ENCODE measurements at places on chromosomes 12 and 14.

DNA sequence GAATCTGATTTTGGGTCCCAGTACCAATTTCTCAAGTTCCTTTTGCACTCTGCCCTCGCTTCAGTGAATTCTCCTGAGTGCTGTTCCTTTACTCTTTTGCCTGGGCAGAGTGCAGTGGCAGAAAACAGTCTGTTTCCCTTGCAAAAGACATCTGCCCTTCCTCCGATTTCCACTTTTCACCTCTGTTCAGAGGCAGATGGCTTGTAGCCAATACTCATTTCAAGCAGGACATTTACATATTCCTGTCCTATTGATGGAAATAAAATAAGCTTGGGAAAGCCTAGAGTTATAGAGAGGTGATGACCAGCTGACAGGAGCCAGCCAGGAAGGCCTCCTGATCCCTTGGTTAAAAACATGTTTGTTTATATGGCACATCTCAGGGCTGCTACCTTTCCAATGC, 111.0 kb downstream of the SLC8A3 start:
- DNase-seq: no peak

DNA sequence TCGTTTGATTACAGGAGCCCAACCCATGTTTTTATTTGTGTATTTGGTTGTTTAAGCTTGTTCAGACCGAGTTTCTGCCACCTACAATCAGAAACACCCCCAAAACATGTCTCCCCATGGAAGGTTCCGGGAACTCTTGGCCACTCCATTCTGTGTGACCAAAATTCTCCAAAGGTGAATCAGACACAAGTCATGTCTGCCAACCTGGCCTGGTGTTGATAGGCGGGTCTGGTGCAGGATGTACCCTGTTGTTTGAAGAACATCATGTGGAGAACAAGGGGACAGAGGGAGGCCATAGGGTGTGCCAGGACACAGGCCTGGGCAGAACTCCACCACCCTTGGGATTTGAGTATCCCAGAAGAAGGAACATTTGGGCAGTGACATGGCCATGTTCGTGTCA, 147.1 kb upstream of the MYL2 start:
- no peak for DNase-seq

GRCh38 chr12:44749566-44749965, 126.5 kb downstream of the NELL2 start:
- DNase-seq: no peak

DNA sequence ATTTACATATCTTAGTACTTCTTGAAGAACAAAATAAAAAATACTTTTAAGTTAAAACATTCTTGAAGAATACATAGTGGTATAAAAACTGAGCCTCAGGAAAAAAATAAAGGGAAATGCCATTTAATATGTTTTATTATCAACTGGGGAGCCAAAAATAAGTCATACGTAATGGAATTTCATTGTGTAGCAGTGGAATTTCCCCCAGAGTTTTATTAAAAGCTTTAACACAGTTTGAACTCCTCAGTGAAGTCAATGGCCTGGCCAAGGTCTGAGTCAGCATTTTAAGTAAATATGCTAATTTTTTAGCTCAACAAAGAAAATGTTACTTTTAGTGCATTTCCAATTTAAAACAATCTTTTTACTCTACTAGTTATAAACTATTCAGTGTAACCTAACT, 350.1 kb upstream of the ATP2B1 start:
- peak; percentile 86 for DNase-seq

GRCh38 chr12:31220633-31221550, 105.1 kb downstream of the SINHCAF start:
- DNase-seq: peak; percentile 8

- no peak for DNase-seq
Observed at GRCh38 chr14:49545716-49546115, 40.5 kb downstream of the RPS29 start.

DNA sequence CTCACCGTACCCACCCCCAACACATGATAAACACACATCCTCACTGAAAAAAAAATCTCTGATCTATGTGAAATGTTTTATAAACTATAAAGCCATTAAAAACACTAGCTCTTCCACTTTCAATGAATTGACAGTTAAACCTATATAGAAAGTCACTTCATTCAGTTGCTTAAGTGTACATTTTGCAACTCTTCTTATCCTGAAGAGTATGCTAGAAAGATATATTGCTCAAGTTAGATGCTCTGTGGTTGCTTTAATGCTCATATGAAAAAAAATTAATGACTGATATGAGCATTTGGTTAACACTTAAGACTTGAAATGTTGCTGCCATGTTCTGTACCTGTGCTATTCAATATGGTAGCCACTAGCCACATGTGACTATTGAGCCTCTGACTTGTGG, 21.0 kb upstream of the MIA2 start:
- no peak for DNase-seq

DNA sequence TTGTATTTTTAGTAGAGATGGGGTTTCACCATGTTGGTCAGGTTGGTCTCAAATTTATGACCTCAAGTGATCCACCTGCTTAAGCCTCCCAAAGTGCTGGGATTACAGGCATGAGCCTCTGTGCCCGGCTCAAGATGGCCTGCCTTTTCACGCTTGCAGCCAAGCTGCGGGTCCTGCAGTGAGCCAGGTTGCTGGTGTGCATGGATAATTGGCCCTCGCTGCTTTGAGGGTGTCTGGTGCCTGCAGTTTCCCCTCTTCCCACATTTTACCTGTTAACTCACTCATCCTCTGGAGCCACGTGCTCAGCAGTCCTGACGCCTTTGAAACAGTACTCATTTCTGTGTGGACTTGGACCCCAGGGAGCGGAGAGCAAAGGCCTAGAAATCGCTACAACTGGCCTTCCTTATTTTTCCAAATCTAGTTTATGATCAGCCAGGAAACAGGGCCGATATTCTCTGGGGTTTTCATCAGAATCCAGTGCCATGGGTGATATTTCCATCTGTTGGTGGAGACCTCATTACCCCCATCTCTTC, 42.2 kb downstream of the TPCN1 start:
- no peak for DNase-seq

- peak; percentile 64 for DNase-seq
Observed at GRCh38 chr12:90543841-90544240, 411.1 kb downstream of the CCER1 start.

DNA sequence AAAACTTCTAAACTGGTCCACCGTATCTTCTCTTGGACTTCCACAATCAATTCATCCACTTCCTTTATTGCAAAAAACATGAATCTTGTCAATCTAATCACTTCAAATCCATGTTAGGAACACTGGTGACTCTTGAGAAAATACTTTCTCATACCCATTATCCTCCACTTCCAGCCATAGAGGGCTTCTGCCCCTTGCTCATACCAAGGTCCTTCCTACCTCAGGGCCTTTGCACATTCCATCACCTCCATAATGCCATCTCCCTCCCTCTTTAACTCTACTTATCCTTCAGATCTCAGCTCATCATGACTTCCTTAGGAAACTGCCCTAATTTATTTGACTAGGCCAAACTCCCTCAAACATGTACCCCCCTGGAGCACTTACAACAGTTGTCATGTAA, 16.6 kb downstream of the STXBP6 start:
- DNase-seq: no peak

DNA sequence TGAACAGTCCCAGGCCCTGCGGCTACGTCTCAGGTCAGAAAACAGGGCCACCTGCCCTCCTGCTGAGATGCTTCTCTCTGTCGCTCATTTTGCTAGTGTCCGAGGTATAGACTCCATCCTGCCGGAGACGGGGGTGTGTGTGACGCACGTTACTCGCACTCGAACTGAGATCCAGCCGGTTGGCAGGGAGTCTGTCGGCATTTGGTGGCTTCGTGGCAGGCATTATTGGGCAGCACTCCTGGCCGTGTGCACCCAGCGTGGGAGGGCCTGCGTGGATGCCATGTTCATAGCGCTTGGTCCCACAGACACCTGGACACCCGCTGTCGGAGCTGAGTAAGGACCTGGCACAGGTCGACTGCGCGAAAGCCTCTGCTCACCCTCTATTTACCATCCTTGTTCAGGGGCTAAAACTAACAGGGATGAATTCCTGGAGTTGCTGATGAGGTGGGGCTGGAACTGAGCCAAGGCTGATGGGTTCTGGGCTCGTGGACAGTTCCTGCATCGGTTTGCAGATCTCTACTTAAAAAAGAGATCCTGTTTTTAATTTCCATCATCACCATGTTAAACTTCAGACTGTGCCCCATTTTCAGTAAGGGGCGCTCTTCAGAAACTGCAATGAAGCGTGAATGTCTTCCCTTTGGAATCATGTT, 28.6 kb downstream of the AACS start:
- DNase-seq: no peak

DNA sequence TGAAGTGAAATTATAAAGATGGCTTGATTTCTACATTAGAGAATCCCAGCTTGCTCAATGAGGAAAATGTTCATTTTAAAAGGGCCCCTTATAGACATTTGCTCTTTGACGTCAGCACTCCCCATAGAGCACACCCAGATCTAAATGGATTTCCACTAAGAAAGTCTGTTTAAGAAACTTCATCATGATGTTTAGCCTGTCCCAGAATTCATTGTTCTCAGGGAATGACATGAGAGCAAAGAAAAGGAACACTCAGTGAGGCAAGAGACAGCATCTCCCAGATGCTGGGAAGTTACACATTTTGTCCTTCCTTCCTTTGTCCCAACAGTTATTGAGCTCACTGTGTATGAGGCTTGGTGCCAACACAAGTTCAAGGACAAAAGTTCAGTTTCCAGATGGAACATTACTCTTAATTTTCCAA, 4.9 kb downstream of the PHLDA1 start:
- DNase-seq: peak; percentile 61

DNA sequence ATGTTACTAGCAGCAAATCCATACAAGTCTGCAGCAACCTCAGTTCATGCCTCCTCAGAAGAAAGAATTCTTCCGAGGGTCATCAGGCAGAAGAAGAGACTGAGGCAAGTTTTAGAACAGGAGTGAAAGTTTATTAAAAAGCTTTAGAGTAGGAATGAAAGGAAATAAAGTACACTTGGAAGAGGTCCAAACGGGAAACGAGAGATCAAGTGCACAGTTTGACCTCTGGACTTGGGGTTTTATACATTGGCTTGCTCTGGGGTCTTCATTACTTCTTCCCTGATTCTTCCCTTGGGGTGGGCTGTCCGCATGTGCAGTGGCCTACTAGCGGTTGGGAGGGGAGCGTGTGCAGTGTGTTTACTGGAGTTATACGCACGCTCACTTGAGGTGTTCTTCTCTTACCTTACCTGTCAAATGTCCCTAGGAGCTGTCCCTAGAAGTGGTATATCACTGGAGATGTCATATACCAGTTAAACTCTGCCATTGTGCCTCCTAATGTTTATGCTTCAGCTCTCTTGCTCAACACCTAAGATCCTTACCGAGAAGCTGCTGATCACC, 372.8 kb upstream of the KITLG start:
- no peak for DNase-seq

- no peak for DNase-seq
Observed at GRCh38 chr12:9163392-9163791, 44.8 kb downstream of the PZP start.

DNA sequence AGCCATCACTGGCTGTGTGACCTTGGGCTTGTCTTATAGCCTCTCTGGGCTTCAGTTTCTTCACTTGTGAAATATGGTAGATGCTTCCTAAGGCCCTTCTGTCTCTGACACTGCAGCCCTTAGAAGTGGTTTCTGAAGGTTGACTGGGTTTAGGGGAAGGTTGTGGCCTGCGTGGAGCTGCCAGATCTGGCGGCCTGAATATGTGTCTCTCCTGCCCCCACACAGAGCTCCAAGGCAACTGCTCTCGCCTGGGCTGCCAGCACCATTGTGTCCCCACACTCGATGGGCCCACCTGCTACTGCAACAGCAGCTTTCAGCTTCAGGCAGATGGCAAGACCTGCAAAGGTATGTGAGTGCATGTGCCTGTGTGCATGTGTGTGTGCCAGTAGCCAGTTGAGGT, 4.0 kb downstream of the LRP1-AS start:
- DNase-seq: no peak

- DNase-seq: peak; percentile 55
Observed at GRCh38 chr14:89509891-89510290, 92.9 kb upstream of the FOXN3 start.

DNA sequence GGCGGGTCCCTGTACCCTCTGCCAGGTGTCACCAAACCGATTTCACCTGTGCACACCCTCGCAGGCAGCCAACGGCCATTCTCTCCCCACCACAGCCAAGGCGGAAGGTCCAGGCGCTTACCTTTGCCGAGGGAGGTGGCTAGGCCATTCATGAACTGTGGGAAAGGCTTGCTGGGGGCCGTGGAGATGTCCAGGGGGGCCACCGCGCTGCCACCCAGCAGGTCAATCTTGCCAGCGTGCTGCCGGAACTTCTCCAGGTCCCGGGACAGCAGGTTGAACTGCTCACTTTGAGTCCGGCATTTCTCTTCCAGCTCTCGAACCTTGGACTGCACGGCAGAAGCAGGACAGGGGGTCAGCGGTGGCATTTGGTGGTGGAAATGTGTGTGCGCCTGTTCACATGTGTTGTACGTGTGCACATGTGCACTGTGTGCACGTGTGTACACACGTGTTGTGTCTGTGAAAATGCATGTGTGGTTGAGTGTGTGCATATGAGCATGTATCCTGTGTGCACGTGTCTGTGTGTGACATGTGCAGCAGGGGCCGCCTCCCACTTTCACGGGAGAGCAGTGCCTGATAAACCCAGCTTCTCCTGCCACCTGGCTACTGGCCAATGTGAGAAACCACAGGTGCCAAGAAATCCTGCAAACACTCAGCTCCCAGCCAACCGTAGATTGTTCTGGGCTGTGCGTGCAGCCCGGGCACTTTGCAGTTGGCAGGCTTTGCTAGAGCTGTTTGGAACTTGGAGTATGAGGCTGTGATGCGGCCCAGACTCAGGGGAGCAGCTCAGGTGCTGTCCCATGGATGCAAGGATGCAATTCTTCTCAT, 118.9 kb downstream of the PIWIL1 start:
- no peak for DNase-seq

GRCh38 chr12:1319212-1319611, 275.2 kb downstream of the FBXL14 start:
- DNase-seq: peak; percentile 61

GRCh38 chr12:119296535-119296934, 38.0 kb upstream of the CCDC60 start:
- no peak for DNase-seq

DNA sequence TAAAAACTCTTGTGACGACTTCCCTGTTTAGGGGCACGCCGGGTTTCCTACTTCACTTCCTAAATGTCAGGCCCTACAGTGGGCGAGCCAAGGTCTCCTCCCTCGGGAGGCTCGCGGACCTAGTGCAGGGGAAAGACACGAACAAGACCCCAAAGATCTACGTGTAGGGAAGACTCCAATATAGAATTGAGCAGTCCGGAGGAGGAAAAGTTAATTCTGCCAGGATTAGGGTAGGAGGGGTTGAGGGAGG, 564 bp downstream of the ATXN3 start:
- peak; percentile 67 for DNase-seq

GRCh38 chr14:101457301-101457935, 103.9 kb upstream of the DIO3 start:
- no peak for DNase-seq

GRCh38 chr14:103281496-103282231, 52.4 kb upstream of the EIF5 start:
- DNase-seq: peak; percentile 50

DNA sequence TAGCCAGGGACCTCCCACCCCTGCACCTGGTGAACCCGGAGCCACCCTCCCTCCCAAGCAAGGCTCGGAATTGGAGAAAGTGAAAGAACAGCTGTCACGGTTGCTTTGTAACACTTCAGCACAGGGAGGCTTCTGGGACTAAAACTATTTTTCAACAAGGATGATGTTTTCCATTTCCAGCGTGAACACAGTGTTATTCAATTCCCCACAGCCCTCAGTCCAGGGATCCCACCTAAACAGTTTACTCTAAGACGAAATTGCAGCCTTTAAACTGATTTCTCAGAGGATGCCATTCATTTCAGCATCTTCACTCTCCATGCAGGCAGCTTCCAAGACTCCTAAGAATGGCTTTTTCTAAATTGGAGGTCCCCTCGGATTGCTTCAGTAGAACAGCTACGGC, 229.2 kb downstream of the SLC15A4 start:
- no peak for DNase-seq

GRCh38 chr12:116037941-116038837, 239.3 kb downstream of the MED13L start:
- peak; percentile 63 for DNase-seq
